ENCODE measurements at places on chromosomes 11 and 22.

GRCh38 chr11:117278347-117278746, 12.8 kb upstream of the BACE1-AS start:
- DNase-seq = no peak

DNA sequence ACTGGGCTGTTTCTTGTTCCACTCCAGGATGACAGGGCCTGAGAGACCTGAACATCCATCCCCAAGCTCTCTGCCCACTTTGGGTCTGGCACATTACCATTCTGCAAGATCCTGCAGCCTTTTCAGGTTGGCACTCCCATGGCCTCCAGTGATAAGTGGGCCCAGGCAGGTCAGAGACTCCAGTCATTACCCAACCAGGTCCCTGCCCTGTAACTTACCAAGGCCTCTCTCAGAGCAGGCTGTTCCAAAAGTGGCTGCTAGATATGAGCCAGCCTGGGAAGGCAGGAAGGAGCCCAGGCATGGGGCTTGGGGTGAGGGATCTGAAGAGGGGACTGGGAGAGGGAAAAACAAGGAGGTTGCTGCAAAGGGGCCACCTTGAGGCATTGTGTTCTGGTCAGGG, 35.9 kb downstream of the KCNQ1OT1 start:
- no peak for DNase-seq

DNA sequence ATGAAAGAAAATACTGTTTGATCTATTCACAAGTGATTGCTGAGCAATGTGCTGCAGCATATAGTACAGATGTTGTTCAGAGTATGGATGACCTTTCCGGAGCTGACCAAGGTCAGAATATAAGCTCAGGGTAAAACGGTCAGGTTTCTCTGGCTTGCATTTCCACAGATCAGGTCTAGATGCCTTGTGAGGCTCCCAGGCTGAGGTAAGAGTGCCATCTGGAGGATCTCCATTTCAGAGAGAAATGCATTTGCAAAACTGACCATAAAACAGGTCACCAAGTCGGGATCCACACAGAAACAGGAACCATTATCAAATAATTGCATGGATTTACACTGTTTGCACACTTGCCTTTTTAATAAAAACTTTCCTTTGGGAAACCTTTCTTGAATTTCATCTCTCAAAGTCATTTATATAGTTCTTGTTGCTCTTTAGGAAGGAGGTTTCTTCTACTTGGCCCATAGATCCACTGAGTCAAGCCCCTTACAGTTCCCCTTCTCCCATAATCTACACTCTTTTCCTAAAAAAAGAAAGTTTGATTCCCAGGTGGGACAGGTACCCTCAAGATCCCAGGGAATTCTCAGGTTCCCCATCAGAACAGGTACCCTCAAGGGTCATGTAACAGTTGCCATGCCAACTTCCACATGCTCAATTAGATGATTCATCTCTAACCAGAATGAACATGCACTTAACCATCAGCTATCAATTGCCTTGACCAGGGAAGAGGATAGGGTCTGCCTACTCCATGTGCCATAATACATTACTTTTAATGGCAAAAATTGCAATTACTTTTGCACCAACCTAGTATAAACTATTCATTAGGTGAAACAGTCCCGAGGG, 25.0 kb upstream of the TMPRSS5 start:
- DNase-seq = no peak

GRCh38 chr11:134229126-134229790, 4.8 kb downstream of the VPS26B start:
- DNase-seq = no peak

GRCh38 chr11:9109858-9110731, 18.7 kb upstream of the SCUBE2 start:
- DNase-seq = no peak

DNA sequence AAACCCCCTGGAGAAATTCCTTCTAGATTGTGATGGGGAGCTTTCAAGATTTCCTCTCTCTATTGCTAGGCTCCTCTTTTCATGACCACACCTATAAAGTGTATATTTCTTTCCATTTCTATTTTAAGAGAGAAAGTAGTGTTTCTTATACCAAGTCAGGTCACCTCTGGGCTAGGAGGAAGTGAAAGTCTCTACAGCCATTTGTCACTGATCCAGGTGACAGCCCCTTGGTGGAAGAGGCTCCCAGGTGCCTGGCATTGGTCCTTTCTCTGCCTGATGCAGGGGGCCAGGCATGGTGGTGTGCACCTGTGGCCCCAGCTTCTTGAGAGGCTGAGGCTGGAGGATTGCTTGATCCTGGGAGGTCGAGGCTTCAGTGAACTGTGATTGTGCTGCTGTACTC, 64.7 kb downstream of the DHCR7 start:
- no peak for DNase-seq

GRCh38 chr11:69110451-69110850, 45.3 kb upstream of the SMIM38 start:
- DNase-seq = no peak

- no peak for DNase-seq
Observed at GRCh38 chr11:63853476-63853875, 14.6 kb downstream of the MARK2 start.

DNA sequence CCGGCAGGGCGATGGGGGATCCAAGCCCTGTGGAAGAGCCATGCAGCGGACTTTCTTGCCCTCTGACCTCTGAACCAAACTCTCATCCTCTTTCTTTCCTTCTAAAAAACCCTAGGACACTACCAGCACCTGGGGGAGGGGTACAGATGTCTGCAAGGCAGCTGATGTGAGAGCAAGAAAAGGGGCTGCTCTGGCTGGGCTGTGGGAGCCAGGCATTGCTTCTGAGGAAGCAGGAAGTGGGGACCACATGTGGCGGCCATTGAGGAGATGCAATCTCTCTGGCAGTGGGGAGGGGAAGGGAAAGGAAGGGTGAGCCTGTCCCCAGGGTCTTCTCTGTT, 36.0 kb downstream of the FAM83F start:
- no peak for DNase-seq

GRCh38 chr11:32630844-32631243, 47.2 kb downstream of the EIF3M start:
- no peak for DNase-seq

GRCh38 chr22:17411213-17411612, 42.0 kb downstream of the CECR2 start:
- no peak for DNase-seq

DNA sequence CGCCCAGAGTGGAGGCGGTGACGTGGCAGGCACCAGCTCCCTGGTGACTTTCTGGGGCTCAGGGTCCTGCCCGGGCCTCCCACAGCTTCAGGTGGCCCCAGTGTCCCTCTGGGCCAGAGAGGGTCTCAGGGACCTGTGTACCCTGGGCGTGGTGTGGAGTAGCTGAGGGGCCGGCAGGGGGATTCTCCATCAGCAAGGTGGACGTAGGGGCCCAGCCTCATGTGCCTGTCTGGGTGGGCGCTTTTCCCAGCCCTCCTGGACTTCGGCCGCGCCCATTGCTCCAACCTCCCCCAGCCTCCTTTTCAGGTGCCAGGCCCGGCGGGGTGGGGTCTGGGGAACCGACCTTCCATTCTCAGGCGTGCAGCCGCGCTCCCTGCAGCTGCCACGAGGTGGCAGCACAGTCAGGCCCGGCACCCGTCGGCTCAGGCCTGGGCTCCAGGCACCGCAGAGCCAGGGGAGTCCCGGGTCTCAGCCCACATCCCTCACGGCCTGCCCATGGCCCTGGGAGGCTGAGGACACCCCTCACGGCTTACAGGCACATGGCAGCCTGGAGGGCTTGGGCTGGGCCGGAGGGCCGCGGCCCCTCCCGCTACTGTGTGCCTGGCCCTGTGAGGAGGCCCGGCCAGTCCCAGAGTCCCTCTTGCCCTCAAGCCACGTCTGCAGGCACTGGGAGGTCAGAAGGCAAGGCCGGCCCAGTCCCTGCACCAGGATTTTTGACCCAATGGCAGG, 19.9 kb upstream of the MUC5B start:
- peak; percentile 86 for DNase-seq

DNA sequence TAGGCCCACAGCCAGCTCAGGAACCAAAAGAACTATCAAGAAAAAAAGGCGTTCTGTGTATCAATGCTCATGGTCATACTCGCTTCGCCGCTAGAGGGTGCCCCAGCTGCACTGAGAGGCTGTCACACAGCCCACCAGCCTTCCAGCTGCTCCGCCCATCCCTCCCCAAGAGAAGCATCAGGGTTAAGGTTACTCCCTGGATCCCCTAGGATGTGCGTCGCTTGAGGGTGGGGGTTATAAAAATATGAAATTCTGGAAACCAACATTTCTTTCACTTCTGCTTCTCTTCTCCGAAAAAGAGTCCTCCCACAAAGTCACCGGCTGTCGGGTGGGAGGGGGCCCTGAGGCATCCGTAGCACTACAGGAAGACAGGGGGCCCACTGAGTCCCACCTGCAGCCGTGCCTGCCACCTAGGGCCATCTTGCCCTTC, 1.7 kb downstream of the CBX6 start:
- DNase-seq = peak; percentile 93

DNA sequence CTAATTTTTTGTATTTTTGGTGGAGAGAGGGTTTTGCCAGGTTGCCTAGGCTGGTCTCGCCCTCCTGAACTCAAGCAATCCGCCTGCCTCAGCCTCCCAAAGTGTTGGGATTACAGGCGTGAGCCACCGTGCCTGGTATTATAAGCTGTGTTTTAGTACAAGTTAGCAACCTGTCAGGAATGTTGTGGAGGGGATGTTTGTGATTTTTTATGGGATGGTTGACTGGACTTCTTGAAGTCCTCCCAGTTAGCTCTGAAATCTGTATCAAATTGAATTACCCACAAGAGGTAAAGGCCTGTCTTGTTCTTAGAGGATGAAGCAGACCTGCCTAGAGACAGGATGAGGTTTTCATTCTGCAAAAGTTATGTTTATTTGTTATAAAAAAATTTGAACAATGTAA, 34.1 kb upstream of the IL18BP start:
- no peak for DNase-seq

- no peak for DNase-seq
Observed at GRCh38 chr11:121194731-121195596, 93.9 kb downstream of the TECTA start.

DNA sequence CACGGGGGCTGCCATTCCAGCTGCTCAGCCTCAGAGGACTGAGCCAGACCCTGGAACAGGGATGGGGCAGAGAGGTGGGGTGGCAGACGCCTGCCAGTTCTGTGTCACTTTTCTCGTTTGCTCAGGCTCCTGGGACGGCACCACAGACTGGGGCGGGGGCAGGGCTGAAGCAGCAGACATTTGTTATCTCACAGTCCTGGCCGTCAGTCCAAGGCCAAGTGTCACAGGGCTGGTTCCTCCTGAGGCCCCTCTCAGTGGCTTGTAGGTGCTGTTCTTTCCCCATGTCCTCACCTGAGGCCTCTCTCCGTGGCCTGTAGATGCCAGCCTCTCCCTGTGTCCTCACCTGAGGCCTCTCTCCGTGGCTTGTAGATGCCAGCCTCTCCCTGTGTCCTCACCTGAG, 24.7 kb downstream of the TPCN2 start:
- DNase-seq = no peak

DNA sequence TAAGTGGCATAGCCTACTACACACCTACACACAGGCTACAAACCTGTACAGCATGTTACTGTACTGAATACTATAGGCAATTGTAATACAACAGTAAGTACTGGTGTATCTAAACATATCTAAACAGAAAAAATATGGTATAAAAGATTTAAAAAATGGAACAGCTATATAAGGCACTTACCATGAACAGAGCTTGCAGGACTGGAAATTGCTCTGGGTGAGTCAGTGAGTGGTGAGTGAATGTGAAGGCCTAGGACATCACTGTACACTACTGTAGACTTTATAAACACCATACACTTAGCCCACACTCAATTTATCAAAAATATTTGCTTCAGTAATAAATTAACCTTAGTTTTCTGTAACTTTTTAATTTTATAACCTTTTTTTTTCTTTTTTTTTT, 24.7 kb downstream of the PAMR1 start:
- DNase-seq = no peak

DNA sequence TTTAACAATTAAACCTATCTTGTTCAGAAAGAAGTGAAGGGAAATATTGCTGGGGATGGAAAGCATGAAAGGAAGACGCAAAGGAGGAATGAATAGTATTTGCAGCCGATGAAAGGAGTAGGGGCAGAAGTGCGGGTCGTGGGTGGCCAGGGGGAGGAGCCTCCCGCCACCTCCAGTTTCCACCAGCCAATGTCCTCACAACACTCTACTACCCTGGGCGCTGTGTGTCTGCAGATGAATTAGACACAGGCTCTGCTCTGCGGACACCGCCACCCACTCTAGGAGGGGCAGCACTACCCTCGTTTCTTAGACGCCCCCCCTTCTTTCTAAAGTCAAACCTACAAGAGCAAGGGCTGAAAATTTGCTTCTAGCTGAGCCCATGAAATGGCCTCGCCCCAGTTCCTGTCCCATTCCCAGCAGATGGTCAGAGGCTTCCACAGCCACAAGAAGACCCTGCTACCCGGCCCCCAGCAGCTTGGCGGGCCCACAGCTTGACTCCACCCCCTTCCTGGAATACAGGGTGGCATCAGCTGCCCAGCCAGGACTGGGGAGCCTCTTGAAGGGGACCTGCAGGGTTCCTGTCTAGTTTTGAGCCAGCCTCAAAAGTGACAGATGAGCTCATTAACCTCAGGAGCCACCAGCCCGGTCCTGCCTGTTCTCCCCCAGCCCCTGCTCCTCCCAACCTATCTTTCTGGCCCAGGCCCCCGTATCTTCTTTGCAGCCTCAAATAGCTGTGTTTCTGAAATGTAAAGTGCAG, 268.1 kb downstream of the BUD13 start:
- DNase-seq = no peak

- DNase-seq = no peak
Observed at GRCh38 chr11:129894278-129895125, 876 bp downstream of the NFRKB start.

GRCh38 chr11:67041602-67042001, 15.0 kb upstream of the RHOD start:
- DNase-seq = no peak

DNA sequence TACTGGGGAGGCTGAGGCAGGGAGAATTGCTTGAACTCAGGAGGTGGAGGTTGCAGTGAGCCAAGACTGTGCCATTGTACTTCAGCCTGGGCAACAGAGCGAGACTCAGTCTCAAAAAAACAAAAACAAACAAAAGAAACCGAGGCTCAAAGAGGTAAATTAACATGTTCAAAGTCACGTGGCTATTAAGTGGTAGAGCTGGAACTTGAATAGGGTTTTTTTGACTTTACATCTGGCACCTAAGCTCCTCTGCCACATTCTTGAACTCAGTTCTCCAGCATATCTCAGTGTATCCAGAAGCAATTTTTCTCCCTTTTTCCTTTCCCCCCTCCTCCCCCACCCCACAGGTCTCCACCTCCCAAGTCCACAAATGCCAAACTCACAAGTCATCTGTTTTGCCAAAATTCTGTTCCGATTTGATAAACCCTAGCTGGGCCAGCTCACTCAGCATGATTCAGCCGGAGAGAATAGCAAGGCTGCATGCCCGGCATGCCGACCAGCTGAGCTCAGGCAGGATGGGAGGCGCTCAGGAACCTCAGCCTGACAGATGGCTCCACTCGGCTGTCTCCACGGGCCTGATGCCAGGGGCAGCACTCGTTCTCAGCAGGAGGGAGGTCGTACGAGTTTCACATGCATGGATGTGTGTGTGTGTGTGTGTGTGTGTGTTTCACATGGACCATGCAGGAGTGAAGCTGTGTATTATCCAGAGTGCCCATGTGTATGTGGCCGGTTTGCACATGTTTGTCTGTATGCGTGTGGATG, 63.2 kb upstream of the RRAS2 start:
- peak; percentile 94 for DNase-seq
